ENCODE measurements at places on chromosomes 2 and 18.

GRCh38 chr2:238894950-238895298, 47.0 kb downstream of the TWIST2 start:
- no peak for DNase-seq

GRCh38 chr18:22113144-22113844, 56.1 kb upstream of the GATA6 start:
- no peak for DNase-seq

- no peak for DNase-seq
Measured at GRCh38 chr2:75675908-75676307, 29.3 kb downstream of the MRPL19 start.

DNA sequence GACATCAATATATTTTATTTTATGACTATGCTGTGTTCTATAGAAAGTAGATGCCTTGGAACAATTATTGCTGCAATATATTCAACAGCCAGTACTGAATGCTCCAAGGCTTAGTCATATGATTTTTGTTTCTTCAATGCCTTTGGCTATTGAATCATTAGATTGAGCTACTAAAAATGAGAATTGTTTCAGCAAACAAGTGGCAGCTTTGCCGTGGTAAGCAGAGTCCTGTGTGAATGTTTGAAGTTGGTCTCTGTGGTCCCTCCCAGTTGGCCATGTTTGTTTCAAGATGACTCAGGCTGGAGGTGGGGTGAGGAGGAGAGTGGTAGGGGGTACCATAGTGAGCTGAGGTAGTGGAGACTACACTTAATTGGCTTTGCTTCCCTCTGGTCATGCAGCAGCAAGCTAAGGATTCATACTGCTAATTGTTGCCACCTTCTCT, 198.6 kb upstream of the EPAS1 start:
- DNase-seq: no peak

DNA sequence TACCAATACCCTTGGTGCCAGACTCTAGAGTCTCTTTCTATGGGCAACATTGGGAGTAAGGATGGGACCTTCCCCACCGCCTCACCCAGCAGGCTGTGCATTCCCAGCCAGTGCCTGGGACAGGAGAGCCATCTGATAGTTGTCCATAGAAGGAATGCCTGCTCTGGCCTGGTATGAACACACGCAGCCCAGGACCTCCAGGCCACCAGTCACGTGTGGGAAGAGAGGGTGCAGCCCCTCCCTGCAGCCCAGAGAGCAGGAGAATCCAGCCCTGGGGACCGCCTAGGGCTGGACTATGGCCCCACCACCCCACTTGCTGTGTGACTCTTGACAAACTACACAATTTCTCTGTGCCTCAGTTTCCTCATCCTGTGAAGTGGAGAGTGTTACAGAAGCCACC, 52.5 kb upstream of the ID2 start:
- DNase-seq: no peak

- no peak for DNase-seq
Measured at GRCh38 chr2:47487498-47487875, 84.5 kb downstream of the MSH2 start.

DNA sequence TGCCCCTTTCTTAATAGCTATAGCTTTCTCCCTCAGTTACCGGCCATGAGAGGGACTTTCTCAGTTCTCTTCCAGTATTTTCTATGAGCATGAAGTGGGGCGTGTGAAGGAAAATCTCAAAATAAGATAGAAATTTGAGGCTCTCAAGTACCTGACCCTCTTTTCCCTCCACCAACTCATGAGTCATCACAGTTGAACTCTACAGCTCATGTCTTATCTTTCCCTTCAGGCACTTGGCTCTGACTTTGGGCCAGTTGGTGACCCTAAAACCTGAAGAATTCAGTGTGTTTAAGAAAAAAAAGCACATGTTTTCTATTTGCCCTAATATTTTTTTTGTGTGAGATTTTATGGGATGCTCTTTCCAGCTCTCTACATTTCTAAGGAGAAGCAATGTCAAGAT, 896.7 kb upstream of the ZEB2 start:
- no peak for DNase-seq

DNA sequence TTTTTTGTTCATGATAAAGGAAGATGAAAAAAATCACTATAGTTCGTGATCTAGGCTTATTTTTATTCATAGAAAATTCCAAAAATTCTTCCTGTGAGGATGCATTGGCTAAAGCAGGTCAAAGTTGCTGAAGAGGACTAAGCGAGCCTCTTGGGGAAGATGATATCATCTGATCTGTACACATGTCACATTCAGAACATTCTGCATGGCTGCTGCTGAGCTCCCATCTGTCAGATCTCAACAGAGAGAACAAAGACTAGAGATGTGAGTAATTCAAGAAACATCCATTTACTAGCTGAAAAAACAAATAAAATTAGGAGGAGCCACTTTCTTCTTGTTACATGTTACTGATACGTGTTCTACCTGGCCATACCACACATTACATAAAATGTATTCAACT, 518.6 kb upstream of the FSIP2 start:
- no peak for DNase-seq

DNA sequence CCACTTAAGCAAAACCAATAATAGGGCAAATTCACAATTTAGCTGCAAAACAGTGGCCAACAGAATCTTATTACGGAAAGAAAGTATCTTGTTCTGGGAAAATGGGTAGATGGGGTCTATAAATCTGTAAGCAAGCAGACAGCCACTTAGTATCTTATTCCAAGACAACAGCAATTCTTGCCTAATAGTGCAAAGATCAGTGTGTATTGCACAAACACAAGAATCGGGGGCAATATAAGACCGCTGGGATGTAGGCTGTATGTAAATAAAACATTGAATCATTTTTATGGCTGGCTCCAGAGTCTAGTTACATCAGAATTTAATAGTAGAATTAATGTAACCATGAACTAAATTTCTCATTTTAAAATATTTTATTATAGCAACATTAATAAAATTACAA, 85.6 kb downstream of the FBXO15 start:
- no peak for DNase-seq

GRCh38 chr2:226330206-226330605, 469.4 kb downstream of the IRS1 start:
- DNase-seq: no peak

- no peak for DNase-seq
Measured at GRCh38 chr2:47704287-47704686, 78.7 kb upstream of the MSH6 start.

GRCh38 chr18:1805521-1805920, 765.8 kb downstream of the METTL4 start:
- no peak for DNase-seq

DNA sequence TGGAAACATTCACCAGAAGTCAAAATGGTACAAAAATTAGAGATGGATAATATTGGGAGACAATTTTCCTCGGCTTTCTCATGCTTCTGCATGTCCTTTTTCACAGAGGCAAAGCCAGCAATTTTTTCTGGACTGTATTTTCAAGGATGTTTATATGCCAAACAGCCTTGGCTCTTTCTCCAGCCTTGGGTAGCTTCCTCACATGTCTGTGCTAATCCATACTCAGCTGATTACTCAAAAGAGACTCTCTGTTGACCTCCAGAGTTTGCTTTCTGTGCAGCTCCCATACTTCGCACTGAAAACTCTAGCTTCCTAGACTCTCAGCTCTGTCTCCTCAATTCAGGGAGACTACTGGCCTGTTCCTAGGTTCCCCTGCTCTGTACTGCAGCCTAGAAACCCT, 10.6 kb downstream of the C18orf63 start:
- no peak for DNase-seq

- peak; percentile 44 for DNase-seq
Measured at GRCh38 chr2:64730551-64731262, 77.0 kb upstream of the SERTAD2 start.

DNA sequence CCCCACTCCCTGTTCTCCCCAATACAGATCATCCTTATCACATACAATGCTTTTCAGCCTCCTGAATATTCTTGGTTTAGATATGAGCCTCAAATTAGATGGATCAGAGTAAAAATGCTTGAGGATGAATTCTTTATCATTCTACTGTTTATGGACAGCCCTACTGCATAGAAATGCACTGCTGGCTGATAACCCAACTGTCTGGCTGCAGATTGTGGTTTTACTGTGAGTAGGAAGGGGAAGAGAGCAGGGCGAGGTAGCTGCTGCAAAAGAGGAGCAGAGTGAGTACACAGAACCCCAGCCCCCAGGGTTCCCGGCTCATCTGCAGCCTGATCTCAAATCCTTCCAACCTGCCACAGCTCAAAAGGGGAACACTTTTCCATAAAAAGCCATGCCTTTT, 29.4 kb upstream of the NCOA1 start:
- no peak for DNase-seq

DNA sequence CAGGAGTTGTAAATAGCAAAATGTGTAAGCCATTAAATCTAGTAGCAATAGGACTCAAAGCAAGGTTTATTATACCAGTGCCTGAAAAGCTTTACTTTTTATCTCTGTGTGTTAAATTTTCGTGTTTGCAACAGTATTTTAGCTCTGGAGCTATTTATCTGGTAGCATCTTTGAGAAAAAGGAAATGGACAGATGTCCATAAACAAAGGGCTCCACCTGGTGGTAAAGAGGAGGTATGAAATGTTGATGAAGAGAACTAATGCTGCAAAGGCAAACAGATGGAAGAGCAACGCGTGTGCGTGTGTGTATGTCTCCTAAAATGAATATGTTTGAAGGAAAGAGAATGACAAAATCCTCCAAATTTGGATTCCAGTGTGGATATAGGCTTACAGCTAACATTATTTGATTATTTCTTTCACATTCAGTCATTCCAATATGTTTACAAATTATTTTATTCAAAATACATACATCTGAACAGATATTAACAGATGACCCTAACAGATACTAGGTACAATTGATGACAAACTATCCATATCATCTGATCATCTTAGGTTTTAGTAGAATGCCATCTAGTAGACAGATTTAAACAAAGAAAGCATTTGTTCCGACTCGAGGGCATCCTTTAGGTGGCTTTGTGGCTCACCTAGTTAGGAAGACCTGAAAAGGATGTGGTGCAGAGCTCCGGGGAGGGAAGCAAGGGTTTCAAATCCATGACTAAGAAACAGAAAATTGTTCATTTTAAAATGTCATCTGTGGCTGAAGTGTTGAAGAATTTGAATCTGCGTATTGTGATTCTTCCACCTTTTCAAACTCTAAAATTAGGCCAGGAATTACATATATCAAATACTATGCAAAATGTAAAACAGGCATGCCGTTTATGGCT, 383.3 kb downstream of the MTX2 start:
- DNase-seq: peak; percentile 25

DNA sequence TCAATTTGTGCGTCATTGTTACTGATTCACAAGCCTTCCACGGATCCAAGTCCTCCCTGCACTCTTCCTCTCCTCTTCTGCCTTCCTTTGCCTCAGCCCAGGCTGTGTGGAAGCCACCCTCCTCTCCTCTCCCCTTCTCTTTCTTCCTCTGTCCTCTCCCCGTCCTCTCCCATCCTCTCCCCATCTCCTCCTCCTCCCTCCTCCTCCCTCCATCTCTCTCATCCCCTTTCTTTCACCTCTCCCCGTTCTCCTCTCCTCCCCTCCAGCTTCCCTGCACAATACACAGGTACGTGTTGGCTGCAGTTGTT, 183.5 kb downstream of the SEPTIN10 start:
- no peak for DNase-seq

DNA sequence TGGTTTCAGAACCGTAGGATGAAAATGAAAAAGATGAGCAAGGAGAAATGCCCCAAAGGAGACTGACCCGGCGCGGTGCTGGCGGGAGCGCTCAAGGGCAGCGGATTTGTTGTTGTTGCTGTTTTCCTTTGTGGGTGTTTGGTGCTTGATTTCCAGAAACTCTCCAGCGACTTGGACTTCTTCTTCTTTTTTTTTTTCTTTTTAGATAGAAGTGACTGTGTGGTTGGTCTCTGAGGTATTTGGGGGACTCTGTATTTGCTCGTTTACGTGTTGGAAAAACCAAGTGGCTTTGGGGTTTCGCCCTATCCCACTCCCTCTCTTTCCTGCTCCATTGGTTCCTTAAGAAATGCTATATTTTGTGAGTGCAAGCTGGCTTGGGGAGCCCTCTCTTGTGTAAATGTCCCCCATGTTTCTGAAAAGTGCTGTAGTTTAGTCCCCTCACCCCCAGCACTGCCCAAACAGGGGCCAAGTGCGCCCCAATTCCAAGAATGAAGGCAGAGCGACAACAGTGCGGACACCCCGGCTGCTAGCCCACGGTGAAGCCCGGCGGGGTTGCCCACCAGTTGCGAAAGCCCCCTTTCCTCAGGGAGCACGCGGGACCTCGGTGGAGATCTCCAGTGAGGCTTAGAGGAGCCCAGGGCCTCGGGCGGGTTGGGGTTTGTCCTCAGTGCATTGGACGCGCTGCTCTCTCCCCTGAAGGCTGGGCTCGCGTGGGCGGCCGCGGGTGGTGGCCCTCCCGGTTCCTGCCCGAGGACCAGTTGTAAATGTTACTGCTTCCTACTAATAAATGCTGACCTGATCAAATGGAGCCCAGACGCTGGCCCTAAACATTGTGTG, 1.8 kb downstream of the HOXD9 start:
- no peak for DNase-seq

DNA sequence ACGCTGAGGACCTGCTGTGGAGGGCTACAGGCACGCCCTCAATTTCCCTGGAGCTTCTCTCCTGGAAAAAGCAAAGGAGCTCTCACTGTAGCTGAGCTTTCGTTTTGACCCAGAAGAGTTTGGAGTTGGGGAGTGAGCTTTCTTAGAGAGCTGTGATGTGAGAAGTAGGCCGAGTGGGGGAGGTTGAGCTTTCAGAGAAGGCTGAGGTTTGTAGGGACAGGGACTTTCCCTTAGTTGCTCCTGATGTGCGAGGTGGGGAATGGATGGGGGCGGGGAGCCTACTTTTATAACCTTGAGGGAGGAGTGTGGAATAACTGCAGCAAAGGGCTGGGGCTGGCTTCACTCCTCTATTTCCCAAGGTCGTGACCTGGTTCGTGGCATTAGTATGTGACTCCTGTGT, 47.1 kb downstream of the ZNF532 start:
- no peak for DNase-seq

- DNase-seq: no peak
Measured at GRCh38 chr2:121375621-121376159, 90.7 kb upstream of the TFCP2L1 start.

Measured in central memory CD4-positive, alpha-beta T cell (primary cell).